ENCODE measurements at places on chromosomes 3 and 15.

DNA sequence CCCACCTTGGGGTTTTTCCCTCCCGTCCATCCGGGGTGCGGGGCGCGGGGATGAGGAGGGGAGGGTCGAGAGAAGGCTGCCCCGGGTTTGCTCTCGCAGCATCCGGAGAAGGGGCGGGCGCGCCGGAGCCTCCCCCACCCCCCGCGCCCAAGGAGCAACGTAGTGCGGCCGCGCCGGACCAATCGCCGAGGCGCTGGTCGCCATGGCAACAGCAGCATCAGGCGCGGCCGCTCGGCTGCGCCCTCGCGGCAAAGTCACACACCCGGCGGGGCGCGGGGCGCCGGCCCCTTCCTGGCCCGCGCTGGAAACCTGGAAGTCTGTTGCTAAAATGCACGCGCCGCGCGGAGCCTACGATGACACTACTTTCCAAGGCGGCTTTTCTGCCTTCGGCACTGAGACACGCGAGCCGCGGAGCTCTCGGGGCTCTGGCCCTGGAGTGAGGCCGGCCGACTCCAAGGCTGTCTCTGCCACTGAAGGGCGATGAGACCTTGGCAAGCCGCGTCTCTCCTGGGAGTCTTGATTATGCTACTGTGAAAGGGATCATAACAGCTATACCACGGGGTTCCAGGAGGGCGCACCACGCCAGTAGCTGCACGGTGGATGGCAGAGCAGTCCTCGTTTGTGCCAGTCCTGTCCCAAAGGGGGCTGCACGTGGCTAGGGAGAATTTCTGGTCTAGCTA is at the start of gene IQSEC1:
Gene IQSEC1, minus strand, starts transcription at position 104 of the 680 bp plus-strand sequence. CDS start 415 bp downstream, outside the sequence.
- no peak for DNase-seq

DNA sequence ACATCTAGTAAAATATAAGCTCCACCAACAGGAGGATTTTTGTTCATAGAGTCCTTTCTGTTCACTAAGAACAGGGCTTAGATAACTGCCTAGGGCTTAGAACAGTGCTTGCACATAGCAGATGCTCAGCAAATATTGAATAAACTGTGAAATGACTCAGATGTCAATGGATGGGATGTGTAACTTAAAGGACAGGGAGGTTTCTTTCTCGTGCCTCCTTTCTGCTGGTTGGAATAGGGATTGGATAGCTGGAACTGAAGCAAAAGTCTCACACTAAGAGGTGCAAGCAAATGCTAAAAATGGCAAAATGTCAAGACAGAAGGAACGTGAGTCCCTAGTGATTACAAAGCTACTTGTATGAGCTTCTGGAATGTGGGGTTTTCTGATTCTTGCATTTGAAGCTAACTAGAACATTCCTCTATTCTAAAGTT is 392.8 kb upstream of the WNT5A start:
- DNase-seq = no peak

- no peak for DNase-seq
Measured at GRCh38 chr15:85777250-85778106, 17.2 kb downstream of the KLHL25 start.

DNA sequence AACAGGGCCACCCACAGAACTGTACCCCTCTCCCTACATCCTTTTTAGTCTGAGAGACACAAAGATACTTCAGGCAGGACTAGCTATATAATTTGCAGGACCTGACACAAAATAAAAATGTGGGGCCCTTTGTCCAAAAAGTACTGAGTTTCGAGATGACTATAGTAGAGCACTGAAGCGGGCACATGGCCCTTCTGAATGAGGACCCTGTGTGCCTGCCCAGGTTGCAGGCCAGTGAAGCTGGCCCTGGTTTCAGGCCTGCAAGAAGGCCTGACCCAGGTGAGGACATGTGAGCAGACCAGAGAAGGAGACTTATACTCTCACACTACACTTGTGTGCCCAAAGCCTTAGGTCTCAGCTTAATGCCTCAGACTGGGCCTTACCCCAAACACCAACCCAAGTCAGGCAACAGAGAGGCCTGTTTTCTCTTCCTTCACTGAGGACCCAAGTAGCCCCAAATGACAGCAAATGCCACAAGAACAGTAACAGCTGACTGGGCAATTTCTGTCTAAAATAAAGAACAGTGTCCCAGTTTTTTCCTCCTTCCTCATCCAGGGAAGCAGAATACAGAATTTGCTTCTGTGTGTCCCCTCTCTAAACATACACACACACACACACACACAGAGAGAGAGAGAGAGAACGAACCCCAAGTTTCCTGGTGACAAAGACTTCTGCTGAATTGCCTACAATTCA is 100.9 kb upstream of the ARHGEF3 start:
- DNase-seq = no peak

- DNase-seq = no peak
Measured at GRCh38 chr3:59663076-59663850, 613.4 kb upstream of the CFAP20DC start.

DNA sequence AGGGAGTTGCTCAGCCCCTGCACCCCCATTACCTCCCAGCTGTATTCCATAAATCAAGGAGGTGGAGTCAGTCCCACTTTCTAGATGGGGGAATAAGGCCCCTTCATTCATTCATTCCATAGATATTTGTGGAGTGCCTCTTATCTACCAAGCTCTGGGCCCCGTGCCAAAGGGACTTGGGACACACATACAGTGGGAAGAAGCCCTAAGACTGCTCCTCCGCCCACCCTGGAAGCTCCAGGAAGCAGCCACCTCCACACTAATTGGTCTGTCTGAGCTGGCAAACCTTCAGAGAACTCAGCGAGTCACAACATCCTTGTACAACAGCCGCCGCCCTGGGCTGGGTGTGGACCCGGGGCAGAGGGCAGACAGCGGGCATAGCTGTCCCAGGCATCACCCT is 6.4 kb downstream of the STRA6 start:
- peak; percentile 87 for DNase-seq

DNA sequence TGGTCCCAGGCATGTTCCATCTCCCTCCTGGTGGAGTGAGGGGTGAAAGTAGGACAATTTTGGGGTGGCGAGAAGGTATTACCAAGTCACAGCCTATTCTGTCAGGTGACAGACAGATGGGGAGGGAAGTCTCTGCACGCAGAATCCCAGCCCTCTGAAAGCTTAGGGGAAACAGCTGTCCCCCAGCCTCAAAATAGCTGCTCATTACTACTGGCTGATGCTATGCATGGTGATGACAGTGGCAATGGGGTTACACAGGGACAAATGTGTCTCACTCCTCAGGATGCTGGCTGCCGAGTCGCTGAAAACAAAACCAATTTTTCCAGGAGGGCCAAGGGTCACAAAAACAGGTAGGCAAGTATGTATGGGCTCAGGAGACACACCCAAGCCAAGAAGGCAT is 68.8 kb upstream of the OXTR start:
- no peak for DNase-seq

- DNase-seq = peak; percentile 58
Measured at GRCh38 chr3:45929042-45929679, 14.1 kb upstream of the CXCR6 start.

- no peak for DNase-seq
Measured at GRCh38 chr3:141546081-141546480, 59.3 kb downstream of the RASA2 start.

DNA sequence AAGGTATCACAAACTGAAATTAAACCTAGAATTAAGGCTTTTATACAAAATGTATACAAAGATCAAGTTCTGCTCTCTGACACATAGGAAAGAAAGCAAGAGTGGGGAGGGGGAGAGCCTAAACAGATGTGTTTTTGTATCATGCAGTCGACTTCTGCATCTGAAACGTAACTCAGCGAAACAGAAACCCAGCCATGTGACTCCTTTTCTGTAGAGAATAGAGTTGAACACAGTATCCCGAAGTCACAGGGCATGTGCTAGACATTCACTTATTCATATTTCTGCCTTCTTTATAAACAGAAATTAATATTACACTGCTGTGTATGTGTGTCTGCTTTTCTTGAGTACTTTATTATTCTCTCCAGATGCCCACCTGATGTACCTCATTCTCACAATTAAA is 121.0 kb downstream of the PDZRN3 start:
- DNase-seq = no peak

DNA sequence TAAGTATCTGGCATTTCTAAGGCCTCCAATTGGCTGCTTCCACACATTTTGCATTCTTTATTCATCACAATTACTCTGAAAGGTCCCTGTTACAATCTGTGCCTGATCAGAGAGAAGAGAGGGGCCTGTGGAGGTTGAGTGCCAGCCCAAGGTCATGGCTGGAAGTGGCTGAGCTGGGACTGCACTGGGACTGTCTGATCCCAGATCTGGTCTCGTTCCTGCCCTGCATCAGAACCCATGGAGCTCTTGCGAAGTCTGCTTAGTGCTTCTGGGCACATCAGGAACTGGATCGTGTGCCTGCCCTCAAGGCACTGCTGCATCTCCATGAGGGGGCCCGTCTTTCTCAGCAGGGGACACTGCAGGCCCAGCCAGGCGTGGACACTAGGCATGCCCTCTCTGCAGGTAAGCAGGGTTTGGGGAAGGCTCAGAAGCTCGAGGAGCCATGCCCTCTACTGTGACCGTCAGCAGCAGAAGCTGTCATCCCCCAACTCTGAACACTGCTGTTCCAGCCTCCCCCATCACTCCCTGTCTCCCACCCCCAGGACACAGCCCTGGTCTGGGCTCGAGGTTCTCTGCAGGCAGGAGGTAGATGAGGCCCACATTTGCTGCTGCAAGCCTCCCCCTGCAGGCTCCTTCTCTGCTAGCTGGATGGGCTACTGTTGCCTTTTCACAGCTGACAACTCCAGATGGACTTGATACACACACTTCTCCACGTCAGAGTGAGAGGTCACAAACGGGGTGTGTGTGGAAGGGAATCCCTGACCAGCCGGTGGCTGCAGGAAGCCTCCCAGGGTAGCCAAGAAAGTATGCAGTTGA is 96.5 kb upstream of the PRR23E start:
- no peak for DNase-seq

- peak; percentile 43 for DNase-seq
Measured at GRCh38 chr3:98343647-98344507, 9.8 kb upstream of the OR5K4 start.

- no peak for DNase-seq
Measured at GRCh38 chr15:30954674-30955073, 36.8 kb downstream of the MTMR10 start.

DNA sequence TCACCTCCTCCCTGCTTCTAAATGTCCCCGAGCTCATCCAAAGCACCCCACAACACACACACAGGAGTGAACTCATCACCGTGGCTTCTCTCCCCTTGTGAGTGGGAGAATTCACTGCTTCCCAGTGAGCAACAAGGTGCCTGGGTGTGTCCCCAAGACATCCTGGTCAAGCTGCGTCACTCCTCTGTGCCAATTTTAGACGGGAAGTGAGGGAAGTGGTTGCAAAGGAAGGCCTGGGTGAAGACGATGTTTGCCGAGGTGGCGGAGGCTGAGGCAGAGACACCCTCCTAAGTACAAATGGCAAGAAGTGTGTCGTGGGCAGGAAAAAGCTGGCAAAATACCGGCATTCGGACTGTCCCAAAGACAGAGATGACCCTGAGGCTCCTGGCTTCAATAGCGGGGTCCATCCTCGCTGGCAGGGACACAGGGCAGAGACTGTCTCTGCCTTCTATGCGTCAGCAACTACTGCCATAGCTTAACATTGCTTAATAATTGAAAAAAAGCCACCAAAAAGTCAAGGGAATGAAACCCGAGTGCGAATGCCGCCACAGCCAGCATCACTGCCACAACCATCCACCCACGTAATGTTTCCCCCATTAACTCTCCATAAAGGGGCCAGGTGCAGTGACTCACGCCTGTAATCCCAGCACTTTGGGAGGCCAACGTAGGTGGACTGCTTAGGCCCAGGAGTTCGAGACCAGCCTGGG is 72.8 kb downstream of the VGLL4 start:
- DNase-seq = no peak

DNA sequence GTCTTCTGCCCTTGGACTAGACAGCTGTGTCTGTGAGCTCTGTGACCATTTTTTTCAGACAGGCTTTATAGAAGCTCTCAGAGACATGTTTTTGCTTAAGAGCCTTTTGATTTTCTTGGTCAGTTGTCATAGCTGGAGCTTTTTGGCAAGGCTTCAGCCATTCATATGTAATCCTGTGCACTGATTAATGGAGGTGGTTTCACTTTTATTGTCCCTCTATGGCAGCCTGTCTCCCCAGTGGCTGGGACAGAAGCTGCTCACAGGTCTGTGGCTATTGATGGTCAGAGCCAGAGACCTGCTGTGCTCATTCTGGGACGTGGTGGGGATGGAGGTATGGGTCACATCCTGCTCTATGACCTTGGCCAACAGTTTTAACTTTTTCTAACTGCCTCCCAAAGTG is 226.6 kb upstream of the LRRFIP2 start:
- DNase-seq = no peak

GRCh38 chr15:65132878-65133547 is 595 bp downstream of the PDCD7 start:
- DNase-seq = peak; percentile 60

- DNase-seq = no peak
Measured at GRCh38 chr15:68277131-68277602, 378 bp upstream of the FEM1B start.

DNA sequence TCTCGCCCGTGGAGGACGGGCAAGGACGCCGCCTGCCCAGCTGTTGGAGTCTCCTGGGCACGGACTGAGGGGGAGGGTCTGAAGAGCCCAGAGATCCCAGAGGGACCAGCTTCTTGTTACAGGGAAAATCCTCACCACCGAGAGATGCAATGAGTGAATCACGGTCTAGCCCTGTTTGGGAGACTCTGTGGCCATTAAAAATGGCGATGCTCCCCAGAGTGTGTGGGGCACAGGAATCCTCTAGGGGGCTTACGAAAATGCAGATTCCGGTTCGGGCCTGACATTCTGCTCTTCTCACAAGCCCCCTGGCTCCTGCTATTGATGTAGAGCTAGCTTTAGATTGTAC is 35.5 kb upstream of the EPHB3 start:
- DNase-seq = no peak

GRCh38 chr15:74349241-74349778 is 18.1 kb downstream of the CYP11A1 start:
- no peak for DNase-seq

DNA sequence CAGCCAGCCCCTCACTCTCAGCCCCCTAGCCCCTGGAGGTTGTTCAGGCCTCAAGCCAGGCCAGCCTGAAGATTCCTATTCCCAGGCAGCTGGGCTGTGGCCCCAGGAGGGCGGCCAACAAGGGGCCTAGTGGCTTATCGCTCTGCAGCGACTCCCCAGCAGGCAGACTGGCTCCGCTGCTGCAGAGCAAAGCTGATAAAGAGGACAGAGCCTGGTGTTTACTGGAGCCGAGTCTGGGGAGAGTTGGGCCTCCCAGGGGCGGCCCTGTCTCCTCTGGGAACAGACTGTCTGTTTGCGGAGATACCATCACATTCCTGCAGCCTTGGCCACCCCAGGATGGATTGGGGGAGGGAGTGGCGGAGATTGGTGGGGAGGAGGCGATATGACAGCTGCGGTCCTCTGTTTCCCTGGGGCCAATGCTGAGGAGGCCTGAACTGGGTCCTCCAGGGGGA is 22.4 kb upstream of the SMAD6 start:
- no peak for DNase-seq

DNA sequence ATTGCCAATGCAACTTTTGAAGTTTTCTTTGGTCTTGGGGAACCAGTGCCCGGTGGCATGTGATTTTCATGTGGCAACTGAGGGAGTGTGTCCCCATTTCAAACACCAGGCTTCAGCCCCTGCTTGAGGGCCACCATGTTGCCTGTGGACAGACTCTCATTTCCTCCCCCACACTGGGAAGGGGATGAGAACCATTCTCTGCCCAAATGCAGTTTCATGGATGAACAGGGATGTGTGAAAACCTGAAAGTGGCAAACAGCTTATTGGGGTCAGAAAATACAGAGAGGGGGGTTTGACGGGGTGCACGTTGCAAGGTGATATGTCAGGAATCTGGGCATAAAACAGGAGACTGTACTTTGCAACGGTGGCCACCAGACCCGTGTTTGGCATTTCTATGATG is 6.3 kb downstream of the FAM107A start:
- DNase-seq = no peak
